ENCODE measurements at places on chromosomes 12 and 14. TPM values are rescaled to one million over a fixed set of nuclear protein-coding genes. Genes with fewer than 3 reads are reported as not detected.

Gene CCDC88C
- total RNA-seq = 21.3 TPM

DNA sequence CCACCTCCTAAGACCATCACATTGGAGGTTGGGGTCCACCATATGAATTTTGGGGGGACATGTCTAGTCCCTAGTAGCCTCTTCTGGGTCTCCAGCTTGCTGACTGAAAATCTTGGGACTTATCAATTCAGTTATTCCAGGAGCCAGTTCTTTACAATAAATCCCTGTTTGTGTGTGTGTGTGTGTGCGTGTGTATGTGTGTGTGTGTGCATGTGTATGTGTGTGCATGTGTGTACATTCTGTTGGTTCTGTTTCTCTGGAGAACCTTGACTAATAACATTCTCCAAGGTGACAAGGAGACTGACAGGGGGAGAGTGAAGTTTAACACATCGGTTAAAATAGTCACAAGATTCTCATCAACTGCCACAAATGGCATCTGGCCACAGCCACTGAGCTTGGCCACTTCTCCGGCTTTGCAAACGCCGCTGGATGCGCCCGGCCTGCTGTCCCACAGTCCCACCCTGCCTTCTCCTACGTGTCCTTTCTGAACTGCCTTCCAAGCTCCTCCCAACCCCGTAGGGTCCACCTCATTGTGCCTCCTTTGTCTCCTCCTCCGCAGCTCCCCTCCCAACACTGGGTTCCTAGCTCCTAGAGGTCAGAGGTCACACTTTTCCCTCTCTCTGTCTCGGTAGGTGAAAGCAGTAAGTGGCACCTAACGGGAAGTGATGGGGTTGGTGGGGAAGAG is 88.1 kb upstream of the DIO3 start:
- no peaks in the 10 kb centered on the region for H3K36me3 ChIP-seq
- H3K27me3 ChIP-seq = no peaks in the 10 kb centered on the region
- H3K27ac ChIP-seq = no peak overlapping the region
- peaks cover 12% of the 10 kb centered on the region for H3K4me1 ChIP-seq
- DNase-seq = no peak
- no peak overlapping the region for H3K4me3 ChIP-seq

DNA sequence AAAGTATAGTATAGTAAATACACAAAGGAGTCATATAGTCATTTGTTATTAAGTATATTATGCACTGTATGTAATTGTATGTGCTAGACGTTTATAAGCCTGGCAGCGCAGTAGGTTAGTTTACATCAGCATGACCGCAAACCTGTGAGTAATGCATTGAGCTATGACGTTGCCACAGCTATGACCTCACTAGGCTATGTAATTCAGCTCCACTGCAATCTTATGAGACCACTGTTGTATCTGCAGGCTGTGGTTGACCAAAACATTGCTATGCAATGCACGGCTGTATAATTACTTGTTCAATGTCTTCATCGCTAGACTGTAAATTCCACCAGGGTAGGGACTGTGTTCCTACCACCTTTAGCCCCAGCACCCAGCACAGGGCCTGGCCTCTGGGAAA is 53.2 kb upstream of the VASH1 start:
- no peaks in the 10 kb centered on the region for H3K27me3 ChIP-seq
- no peak overlapping the region for H3K4me3 ChIP-seq
- DNase-seq = no peak
- no peaks in the 10 kb centered on the region for H3K36me3 ChIP-seq
- H3K27ac ChIP-seq = no peak overlapping the region
- no peaks in the 10 kb centered on the region for H3K4me1 ChIP-seq

DNA sequence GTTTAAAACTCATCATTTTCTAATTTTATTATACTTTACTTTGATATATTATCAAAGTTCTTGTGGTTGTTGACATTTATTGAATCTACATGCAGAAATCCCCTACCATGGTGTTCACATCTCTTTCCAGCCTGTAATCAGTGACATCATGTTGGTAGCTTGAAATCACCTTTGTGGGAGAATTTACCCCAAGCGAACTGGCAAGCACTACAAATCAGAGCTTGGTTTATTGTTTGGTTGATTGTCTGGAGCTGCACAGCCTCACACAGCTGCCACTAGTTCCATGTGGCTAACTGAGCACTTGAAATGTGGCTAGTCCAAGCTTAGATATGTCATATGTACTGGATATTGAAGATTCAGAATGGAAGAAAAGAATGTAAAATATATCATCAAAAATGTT is 15.4 kb upstream of the KRT5 start:
- no peak overlapping the region for H3K27ac ChIP-seq
- peaks cover 10% of the 10 kb centered on the region for H3K4me1 ChIP-seq
- no peak overlapping the region for H3K4me3 ChIP-seq
- no peaks in the 10 kb centered on the region for H3K27me3 ChIP-seq
- no peaks in the 10 kb centered on the region for H3K36me3 ChIP-seq
- no peak for DNase-seq
